ENCODE measurements at places on chromosomes 12 and 14. TPM values are rescaled to one million over a fixed set of nuclear protein-coding genes. Genes with fewer than 3 reads are reported as not detected.

- no peak overlapping the region for H3K4me3 ChIP-seq
- no peaks in the 10 kb centered on the region for H3K4me1 ChIP-seq
- H3K36me3 ChIP-seq, result peaks cover 4% of the 10 kb centered on the region
- DNase-seq, result no peak
These were observed 13.0 kb downstream of the SLC48A1 start for GRCh38 chr12:47785887-47786661.

DNA sequence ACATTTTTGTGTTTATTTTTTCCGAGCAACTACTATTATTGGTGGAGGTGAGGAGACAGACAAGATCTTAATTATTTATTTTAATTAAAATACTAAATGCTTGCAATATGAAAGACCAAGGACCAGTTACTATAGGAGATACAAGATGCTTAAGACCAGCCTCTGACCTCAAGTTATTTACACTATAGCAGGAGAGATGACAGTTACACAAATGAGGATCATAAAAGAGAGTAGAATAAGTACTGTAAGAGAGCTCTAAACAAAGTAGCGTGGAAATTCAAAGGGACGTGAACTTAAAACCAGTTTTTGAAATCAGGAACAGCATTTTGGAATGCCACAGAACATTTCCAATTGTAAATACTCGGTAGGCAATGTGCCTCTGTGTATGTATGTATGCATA, 128.0 kb upstream of the ATF1 start:
- peaks cover 4% of the 10 kb centered on the region for H3K4me1 ChIP-seq
- no peak for DNase-seq
- no peaks in the 10 kb centered on the region for H3K36me3 ChIP-seq
- no peak overlapping the region for H3K4me3 ChIP-seq

GRCh38 chr12:2229661-2230539, 177.1 kb downstream of the CACNA1C start:
- H3K4me3 ChIP-seq, result no peak overlapping the region
- no peaks in the 10 kb centered on the region for H3K4me1 ChIP-seq
- H3K27ac ChIP-seq, result no peak overlapping the region
- no peak for DNase-seq
- no peaks in the 10 kb centered on the region for H3K27me3 ChIP-seq

GRCh38 chr12:16726879-16727278, 120.9 kb upstream of the LMO3 start:
- DNase-seq, result no peak
- H3K4me1 ChIP-seq, result no peaks in the 10 kb centered on the region
- no peak overlapping the region for H3K27ac ChIP-seq
- no peaks in the 10 kb centered on the region for H3K27me3 ChIP-seq
- H3K4me3 ChIP-seq, result no peak overlapping the region

DNA sequence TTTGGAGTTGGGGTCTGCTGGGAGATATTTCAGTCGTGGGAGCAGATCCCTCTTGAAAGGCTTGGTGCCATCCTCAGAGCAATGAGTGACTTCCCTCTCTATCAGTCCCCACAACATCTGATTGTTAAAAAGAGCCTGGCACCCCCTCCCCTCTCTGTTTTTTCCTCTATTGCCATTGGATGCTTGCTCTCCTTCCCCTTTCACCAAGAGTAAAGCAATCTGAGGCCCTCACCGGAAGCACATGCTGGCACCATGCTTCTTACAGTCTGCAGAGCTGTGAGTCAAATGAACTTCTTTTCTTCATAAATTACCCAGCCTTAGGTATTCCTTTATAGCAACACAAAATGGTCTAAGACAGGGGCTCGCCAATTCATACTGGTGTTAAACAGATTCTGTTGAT, 99.1 kb upstream of the CCND2 start:
- H3K27ac ChIP-seq, result no peak overlapping the region
- H3K27me3 ChIP-seq, result no peaks in the 10 kb centered on the region
- no peak for DNase-seq
- no peak overlapping the region for H3K4me3 ChIP-seq
- peaks cover 19% of the 10 kb centered on the region for H3K4me1 ChIP-seq

DNA sequence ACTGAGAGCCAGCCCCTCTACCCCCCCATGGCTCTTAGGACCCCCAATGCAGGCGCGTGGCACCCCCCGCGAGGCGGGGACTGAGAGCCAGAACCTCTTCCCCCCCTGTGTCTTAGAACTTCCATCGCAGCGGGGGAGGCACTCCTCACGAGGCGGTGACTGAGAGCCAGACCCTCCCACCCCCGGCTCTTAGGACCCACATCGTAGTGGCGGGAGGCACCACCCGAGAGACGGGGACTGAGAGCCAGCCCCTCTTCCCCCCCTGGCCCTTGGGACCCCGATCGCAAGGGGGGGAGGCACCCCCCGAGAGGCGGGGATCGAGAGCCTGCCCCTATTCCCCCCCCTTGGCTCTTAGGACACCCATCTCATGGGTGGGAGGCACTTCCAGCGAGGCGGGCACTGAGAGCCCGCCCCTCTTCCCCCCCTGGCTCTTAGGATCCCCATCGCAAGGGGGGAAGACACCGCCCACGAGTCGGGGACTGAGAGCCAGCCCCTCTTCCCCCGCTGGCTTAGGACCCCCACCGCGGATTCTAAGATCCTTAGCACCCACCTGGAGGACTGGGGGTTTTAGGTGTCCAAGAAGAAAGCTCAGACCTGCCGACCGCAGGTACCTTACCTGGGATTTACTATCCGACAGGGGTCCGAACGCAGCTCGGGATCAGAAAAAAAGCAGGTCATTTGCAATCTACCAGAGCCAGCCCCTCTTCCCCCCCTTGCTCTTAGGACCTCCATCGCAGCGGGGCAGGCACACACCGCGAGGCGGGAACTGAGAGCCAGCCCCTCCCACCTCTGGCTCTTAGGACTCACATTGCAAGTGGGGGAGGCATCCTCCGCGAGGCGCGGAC, 44.9 kb downstream of the DDX11 start:
- H3K36me3 ChIP-seq, result no peaks in the 10 kb centered on the region
- H3K4me3 ChIP-seq, result no peak overlapping the region
- peaks cover 3% of the 10 kb centered on the region for H3K4me1 ChIP-seq
- no peak for DNase-seq
- no peak overlapping the region for H3K27ac ChIP-seq
- no peaks in the 10 kb centered on the region for H3K27me3 ChIP-seq

- H3K27ac ChIP-seq, result peak overlapping the region; percentile 81
- no peak for DNase-seq
- H3K4me1 ChIP-seq, result peaks cover 31% of the 10 kb centered on the region
- H3K4me3 ChIP-seq, result peak overlapping the region; percentile 6
These were observed 483.5 kb downstream of the ATP23 start for GRCh38 chr12:58424735-58425392.

DNA sequence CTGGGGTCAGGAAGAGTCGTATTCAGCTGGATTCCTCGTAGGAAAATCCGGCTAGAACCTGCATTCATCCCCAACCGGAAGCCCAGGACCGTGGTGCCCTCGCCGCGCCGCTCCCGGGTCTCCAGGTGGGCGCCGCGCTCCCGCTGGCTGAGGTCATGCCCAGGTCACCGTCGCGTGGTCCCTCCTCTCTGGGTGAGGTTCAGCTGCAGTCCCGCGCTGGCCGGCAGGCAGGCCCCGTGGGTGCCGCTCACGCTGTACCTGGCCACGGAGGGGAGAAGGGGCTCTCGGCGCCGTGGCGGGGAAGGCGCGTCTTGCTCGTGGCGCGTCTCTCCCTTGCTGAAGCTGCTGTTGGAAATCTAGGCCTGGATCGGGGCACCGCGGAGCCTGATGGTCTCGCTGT, 44.5 kb downstream of the LRTM2 start:
- no peak overlapping the region for H3K4me3 ChIP-seq
- no peaks in the 10 kb centered on the region for H3K4me1 ChIP-seq
- DNase-seq, result no peak
- H3K27ac ChIP-seq, result no peak overlapping the region
- peaks cover 1% of the 10 kb centered on the region for H3K27me3 ChIP-seq

DNA sequence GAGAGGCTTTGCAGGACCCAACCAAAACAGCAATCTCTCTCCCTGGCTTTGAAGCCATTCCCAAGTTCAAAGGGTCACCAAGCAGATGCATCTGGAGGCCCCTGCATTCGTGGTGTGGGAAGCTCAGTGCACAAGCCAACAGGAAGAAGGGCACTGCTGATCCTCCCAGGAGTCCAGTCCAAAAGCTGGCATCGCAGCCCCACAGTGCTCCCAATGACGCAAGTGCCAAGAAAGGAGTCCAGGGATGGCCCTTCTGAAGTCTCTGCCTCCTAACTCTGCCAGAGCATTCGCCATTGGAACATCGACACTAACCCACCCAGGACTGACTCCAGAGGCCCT, 25.1 kb downstream of the PXN start:
- H3K27me3 ChIP-seq, result no peaks in the 10 kb centered on the region
- no peaks in the 10 kb centered on the region for H3K4me1 ChIP-seq
- no peak overlapping the region for H3K27ac ChIP-seq
- no peaks in the 10 kb centered on the region for H3K36me3 ChIP-seq

DNA sequence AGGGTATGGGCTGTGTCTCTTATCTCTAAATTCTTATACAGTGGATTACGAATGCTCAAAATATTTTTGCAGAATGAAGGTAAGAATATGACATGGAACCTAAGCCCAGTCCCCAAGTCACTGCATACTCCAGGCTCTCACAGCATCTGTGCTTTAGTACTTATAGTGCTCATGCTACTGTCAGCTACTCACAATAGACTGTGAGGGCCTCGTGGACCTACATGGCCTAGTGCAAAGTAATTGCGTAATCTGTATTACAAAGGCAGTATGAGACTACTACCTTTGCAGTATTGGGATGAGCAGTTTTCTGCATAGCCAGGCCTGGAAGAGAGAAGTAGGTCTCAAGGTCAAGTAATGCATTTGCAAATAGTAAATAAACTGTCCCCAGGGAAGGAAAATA, 27.9 kb downstream of the VWF start:
- H3K36me3 ChIP-seq, result no peaks in the 10 kb centered on the region
- no peaks in the 10 kb centered on the region for H3K27me3 ChIP-seq
- no peaks in the 10 kb centered on the region for H3K4me1 ChIP-seq
- H3K27ac ChIP-seq, result no peak overlapping the region
- DNase-seq, result no peak
- no peak overlapping the region for H3K4me3 ChIP-seq

GRCh38 chr12:41512497-41512896, 324.4 kb downstream of the PDZRN4 start:
- no peaks in the 10 kb centered on the region for H3K27me3 ChIP-seq
- no peaks in the 10 kb centered on the region for H3K36me3 ChIP-seq
- H3K4me3 ChIP-seq, result no peak overlapping the region

DNA sequence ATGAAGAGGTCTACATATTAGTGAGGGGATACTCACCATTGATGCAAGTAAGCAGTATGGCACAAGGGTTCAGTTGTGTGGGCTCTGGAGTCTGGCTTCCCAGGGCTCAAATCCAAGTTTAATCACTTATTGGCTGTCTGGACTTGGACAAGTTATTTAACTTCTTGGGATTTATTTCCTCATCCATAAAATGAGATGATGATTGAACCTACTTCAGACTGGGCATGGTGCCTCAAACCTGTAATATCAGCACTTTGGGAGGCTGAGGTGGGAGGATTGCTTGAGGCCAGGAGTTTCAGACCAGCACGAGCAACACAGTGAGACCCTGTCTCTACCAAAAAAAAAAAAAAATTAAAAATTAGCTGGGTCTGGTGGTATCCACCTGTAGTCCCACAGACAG, 67.9 kb downstream of the KCNK10 start:
- no peak for DNase-seq
- H3K36me3 ChIP-seq, result no peaks in the 10 kb centered on the region
- H3K27me3 ChIP-seq, result no peaks in the 10 kb centered on the region
- no peak overlapping the region for H3K4me3 ChIP-seq

DNA sequence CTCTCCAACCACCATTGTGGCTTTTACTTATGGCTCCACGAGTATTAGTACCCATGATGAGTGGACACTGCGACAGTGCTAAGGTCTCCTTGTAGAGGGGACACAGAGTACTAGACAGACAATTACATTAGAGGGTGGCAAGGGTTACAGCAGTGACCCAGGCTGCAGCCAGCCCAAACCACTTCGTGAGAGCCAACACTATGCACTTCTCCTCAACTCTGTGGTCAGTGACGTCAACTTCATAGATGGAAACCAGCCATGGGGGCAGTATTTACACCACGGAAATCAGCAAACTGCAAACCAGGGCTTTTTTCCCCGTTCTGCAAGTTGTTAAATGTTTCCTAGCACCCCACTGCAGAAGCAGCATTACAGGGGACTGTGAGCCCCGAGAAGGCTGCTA, 61.6 kb upstream of the ZFP36L1 start:
- no peak overlapping the region for H3K4me3 ChIP-seq
- H3K27ac ChIP-seq, result no peak overlapping the region
- no peaks in the 10 kb centered on the region for H3K4me1 ChIP-seq
- no peaks in the 10 kb centered on the region for H3K36me3 ChIP-seq
- DNase-seq, result no peak

DNA sequence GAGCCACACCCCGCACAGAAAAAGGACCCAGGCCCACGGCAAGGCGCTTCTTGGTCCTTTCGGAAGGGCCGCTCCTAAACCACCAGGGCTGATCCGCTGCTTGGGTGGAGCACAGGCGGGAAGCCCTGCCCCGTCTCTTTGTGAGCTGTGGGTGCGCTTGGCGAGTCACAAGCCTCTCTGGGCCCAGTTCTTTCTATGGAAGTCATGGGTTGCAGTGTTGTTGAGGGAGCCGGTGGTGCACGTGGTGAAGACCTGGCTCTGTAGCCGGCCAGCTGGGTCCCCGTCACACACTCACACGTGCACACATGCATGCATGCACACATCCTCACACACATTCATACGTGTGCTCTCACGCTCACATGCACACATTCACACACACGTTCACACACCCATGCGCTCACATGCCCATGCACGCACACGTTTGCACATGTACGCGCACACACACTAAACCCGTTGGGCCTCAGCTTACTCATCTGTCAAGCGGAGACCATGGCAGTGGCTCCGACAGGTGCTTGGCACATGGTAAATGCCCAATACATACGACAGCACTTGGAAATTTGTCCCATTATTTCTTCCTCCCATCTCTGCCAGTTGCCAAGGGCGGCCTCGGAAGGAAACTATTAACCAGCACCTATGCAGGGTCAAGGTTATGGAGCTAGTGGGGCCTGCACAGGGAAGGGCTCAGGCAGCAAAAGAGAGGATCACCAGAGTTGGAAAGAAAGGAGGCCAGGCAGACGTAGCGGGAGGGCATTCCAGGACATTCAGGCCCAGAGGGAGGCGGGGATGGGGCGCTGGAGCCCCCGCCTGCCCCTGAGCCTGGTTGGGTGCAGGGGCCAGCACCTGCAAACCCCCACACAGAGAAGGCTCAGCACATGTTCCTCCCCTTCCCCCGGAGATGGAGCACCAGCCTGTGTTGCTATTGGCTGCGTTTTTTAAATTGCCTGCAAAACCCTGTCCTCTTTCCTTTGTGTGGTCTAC, 96.9 kb downstream of the SETD3 start:
- H3K36me3 ChIP-seq, result no peaks in the 10 kb centered on the region
- DNase-seq, result no peak
- H3K27me3 ChIP-seq, result no peaks in the 10 kb centered on the region
- H3K4me1 ChIP-seq, result no peaks in the 10 kb centered on the region
- H3K4me3 ChIP-seq, result no peak overlapping the region

Gene MYH7
- 0.10 TPM for total RNA-seq

Gene PPP1R1A
- total RNA-seq, result not detected

Gene AKAP6
- total RNA-seq, result 5.3 TPM

Gene LMNTD1
- not detected for total RNA-seq

Gene AICDA
- total RNA-seq, result 11.5 TPM

Gene PNMA1
- total RNA-seq, result 22.4 TPM

Gene RNASE4
- total RNA-seq, result 1.1 TPM

Gene RFC5
- total RNA-seq, result 29.3 TPM

Gene STXBP6
- total RNA-seq, result 1.7 TPM

All from GM12878 (cell line).